Activated T-cell treated with anti-CD3 and anti-CD28 coated beads for 24 hours (primary cell): ENCODE measurements at places on chromosomes 4 and X.

GRCh38 chrX:3520982-3521381, 174.5 kb upstream of the MXRA5 start:
- no peak for DNase-seq

DNA sequence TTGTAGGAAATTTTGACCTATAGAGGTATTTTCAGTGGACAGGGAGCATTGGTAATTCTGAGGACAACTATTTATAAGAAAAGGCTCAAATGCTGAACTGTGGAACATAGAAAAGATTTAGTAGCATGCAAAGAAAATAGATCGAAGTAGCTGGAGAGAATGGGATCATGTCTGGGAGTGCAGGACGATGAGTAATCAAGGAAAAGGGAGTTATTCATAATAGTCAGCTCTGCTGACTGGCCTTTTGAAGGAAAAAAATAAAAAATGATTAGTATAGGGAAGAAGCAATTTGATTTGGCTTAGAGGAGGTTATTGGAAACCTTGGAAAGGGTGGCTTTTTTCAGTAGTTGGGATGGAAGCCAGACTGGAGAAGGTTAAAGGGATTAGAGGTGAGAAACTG, 22.9 kb upstream of the ANK2 start:
- no peak for DNase-seq

DNA sequence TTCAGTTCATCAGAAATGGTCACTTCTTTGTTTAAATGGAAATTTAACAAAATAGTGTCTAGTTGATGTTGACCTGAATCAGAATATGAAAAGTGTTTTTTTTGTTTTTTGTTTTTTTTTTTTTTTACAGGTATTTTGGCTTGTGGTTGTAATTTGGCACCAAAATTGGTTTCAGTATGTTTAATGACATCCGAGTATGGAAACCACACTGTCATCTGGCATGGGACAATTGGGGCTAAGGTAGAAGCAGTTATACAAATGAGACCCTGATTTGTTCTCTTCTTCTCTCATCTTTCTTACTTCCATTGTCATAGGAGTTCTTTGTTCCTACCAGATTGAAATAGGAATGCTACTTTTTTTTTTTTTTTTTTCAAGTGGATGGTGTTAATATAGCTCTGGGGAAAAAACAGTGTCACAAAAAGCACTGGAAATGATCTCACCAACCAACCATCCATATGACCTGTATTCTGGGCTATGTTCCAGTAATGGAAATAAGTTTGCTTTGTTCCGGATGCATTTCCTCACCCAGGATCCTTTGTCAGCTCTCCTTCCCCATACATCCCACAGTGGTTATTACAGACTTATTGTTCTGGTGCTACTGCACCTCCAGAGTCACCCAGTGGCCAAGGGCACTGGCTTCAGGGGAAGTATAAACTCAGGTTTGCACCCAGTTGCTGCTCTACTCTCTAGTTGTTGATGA, 95.8 kb downstream of the ATXN3L start:
- DNase-seq: no peak

DNA sequence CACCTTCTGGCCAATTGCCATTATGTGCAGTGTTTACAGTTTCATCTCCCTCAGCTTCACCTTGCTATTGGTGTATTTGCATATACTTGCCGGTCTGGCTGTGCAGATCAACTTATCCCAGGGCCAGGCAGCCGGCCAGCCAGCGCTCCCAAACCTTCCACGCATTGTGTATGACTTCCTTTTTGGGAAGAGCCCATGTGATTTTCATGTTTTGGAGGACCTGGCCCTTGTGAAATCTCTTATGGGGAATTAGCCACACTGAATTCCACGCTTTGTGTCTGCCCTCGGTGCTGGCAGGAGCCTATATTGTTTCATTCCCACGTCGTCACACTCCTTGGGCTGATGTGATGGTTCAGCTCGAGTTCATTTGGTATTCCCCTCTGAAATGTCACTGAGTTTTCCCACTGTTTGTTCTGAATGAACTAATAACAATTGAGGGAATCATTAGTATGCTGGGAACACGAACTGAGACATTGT, 6.0 kb upstream of the PDLIM3 start:
- DNase-seq: no peak

GRCh38 chrX:100316987-100317386, 93.1 kb downstream of the PCDH19 start:
- DNase-seq: no peak

DNA sequence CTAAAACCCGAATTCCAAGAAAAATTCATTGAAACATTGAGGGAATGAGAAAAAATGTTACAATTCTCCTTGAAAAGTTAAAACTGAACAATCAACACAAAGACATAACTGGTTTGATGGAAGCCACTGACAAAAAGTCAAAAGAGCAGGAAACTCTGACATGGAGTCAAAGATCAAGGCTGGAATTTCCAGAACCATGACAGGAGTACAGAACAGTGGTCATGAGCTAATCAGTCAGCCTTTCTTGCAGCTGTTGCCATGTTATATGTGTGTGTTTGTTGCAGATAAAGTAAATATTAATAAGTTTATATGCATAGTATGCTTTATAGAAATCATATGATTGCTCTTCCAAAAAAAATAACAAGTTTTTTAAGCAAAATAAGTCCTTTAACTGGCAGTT, 184.7 kb upstream of the HCCS start:
- DNase-seq: no peak

- DNase-seq: no peak
These were observed 104.3 kb upstream of the UGT8 start for GRCh38 chr4:114494246-114494803.

DNA sequence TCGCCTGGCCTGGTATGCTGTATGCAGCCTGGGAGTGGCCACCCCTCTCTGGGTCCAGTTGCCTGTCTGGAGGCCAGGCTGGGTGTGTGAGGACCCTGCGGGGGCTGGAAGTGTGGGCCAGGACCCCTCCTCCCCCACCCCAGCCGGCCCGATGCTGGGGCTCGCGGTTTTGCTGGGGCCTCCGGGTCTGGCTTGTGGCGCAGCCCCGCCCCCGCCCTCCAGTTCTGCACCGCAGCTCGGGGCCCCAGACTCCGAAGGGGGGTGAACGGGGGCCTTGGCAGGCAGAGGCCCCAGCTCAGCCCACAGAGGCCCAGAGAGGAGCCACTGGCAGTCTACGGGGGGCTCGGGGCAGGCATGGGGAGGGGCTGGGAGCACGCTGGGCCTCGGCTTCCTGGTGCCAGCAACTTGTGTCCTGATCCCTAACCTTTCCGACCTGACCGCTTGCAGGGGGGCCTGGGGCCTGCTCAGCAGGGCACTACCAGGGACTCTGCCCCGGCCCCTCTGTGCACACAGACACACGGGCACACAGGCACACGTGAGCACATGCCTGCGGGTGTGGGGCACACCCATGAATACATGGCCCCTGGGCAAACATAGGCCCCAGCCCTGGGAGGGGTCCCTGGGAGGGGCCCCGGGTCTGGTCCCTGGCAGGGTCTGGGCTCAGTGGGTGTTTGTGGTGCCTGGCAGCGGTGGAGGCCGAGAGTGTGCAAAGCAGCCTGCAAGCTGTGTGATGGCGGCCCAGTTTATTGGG, 21.4 kb upstream of the FGFR3 start:
- DNase-seq: no peak

GRCh38 chr4:7854697-7855370, 84.8 kb downstream of the AFAP1 start:
- peak; percentile 56 for DNase-seq

DNA sequence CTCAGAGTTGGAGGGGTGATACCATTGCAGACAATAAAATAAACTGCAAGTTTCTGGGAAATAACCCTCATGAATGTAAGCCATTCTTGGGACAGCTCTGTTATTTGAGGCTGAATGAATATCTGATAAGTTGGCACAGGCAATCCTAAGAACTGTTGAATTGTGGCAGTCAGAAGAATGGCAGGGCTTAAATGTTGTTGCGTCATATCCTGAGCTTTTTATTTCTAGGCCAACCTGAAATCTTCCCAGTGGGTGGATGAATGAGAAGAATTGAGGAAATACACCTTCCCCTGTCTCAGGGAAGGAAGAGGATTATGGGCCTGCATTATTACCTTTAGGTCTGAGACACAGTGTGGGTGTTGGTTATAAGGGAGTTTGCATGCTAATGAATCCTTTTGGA, 64.4 kb upstream of the C4orf54 start:
- no peak for DNase-seq

DNA sequence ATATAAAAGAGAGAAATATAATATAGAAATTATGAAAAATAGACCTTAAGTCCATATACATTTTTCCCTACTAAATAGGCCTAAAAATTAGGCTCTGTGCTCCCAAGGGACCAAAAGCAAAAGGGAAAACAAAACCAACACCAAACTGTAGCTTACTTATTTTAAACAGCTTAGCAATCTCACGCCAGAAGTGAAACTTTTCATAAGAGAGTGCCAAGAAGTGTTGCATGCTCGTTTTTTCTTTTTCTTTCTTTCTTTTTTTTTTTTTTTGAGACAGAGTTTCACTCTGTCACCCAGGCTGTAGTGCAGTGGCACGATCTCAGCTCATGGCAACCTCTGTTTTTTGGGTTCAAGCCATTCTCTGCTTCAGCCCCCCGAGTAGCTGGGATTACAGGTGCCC, 250.4 kb downstream of the TMA16 start:
- DNase-seq: no peak

DNA sequence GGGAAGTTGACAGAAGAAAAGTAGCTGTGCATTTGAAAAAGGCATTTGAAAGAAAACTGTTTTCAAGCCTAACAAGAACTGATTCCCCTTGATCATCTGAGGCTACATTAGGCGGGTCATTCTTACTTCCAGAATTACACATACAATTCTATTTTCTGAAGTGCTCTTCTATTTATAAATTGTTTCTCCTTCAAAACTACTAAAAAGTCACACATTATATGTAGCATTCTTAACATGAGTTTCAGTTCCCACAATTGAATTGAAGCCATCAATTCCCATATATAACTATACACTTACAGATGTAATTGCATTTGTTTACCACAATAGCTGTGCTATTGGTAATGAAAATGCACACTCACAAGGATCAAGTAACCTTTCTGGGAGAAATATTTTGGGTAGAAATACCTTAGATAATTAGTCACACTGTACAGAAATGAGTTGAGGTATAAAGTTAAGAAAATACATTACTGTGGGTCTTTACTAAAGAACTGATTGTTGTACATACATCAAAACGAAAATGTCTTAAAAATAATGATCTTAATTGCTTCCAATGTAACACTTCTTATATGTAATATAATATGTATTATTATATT, 1688.0 kb upstream of the AGA start:
- DNase-seq: no peak

- no peak for DNase-seq
These were observed 1958.6 kb downstream of the C4orf33 start for GRCh38 chr4:131054489-131055019.

GRCh38 chrX:97026406-97026805, 142.7 kb downstream of the RPA4 start:
- no peak for DNase-seq

DNA sequence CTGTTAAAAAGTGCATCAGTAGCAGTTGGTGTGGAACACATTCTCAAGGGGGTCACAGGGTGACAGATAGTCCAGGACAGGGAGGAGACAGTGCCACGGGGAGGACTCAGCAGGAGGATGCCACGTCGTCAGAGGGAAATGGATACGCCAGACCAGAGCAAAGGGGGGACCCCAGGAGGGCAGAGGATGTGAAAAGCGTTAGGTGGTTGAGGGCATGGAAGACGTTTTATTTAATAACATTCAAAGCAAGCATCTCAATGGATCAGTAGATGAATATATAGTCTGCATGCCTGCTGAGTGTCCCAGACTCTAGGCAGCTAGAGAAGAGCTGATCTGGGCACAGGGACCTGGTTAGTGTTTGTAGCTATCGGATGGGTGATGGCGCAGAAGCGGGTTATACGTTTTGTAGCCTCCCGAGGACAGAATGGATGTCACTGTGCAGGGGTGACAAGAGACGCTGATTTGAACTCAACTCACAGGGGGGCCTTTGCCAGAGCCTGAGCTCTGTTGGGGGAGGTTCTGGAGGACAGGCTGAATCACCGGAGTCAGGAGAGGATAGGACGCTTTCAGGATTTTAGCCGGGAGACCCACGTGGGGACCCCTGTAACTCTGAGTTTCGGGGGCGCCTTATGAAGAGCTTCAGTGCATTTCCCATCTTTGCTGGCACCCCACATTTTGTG, 81.3 kb downstream of the STOX2 start:
- no peak for DNase-seq

GRCh38 chrX:29090811-29091210, 503.6 kb downstream of the IL1RAPL1 start:
- no peak for DNase-seq

DNA sequence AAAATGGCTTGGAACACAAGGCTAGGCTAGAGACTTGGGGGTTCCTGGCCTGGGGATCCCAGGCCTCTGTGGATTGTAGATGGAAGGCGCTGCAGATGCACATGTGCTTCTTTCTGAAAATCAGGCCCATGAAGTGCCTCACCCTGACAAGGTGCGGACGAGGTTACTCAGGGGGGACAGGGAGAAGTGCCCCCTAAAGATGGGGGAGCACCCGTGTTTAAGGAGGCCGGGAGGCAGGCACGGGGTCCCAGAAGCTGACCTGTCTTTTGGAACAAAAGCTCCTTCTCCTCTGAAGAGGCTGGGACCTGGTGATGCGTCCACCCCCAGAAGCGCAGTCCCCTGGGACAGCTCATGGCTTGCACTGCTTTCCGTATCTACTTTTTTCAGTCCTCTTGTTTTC, 2.4 kb downstream of the PDZD4 start:
- no peak for DNase-seq
